ENCODE measurements at places on chromosomes 11 and 22.
A peak's percentile ranks its signal among the peaks of the same experiment; 100 is the strongest.

- no peak for DNase-seq
Measured at GRCh38 chr11:116202922-116203321, 569.9 kb downstream of the BUD13 start.

DNA sequence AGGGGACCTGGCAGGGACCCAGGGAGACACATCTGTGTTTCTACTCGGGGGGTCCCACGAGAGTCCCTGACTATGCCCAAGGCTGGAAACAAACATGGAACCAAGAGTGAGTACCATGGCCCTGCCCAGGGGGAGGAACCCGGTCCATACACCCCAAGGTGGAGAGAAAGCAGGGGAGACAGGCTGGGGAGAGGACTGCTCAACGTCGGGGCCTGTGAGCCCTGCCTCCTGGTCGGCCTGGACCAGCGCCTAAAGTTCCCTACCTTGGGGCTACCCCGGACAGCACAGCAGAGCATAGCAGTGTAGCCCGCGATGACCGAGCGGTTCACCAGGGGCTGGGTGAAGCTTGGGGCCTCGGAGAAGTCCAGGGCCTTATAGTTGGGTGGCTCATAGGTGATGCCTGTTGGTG is 20.2 kb downstream of the MYBPC3 start:
- no peak for DNase-seq

GRCh38 chr11:12179531-12179930 is 69.1 kb downstream of the MICAL2 start:
- no peak for DNase-seq

- DNase-seq: peak; percentile 25
Measured at GRCh38 chr11:17164361-17165246, 43.2 kb downstream of the PIK3C2A start.

DNA sequence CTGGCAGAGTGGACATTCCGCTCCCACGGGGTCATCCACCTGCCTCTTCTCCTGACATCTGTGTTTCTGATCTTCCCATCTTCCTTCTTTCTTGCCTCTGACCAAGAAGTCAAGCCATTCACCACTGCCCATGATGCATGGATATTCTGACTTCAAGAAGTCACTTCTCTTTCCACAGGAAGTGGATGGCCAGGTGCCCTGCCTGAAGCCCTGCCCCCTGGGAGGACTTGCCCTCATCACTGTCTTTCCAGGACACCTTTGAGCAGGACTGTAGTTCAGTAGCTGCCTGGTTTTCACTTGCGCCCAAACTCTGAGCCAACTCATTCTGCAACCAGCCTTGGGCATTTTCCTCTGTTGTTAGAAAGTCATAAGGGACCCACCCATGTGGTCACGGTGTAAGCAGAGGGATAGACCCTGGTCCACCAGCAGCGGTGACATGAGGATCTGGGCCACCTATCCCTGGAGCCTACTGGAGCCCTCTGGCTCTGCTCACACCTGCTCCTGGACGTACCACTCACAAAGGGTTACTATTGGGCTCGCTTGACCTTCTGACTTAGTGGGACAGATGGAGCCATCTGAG is 6.9 kb downstream of the CYTH4 start:
- DNase-seq: no peak

- no peak for DNase-seq
Measured at GRCh38 chr11:92180664-92181251, 43.9 kb upstream of the FAT3 start.

DNA sequence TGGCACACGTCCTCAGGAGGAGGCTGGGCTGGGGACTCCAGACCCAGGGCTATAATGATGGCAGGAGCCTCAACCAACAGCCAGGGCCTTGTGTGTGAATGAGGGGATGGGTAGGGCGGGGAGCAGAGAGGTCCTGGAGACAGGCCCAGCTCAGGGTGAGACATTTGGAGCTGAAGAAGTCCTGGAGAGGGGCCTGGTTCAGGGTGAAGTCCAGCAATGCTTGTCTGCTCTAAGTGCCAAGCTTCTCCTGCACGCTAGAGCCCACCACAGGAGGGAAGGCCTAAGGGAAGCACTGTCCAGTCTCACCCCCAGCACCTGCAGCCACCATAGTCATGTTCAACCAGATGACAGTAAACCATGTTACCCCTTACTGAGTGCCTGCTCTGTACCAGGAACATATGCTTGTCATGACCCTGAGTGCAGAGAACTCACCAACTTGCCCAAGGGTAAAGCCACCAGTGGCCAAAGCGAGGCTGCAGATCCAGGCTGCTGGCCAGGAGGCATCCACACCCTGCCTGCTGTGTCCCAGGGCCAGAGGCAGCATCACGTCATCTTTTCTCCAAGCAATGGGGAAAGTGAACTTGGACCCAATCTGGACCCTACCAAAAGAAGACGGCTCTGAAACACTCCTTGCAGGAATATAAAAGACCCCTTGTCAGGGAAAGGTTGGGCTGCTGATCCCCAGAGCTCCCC is 24.0 kb downstream of the LMO1 start:
- no peak for DNase-seq

DNA sequence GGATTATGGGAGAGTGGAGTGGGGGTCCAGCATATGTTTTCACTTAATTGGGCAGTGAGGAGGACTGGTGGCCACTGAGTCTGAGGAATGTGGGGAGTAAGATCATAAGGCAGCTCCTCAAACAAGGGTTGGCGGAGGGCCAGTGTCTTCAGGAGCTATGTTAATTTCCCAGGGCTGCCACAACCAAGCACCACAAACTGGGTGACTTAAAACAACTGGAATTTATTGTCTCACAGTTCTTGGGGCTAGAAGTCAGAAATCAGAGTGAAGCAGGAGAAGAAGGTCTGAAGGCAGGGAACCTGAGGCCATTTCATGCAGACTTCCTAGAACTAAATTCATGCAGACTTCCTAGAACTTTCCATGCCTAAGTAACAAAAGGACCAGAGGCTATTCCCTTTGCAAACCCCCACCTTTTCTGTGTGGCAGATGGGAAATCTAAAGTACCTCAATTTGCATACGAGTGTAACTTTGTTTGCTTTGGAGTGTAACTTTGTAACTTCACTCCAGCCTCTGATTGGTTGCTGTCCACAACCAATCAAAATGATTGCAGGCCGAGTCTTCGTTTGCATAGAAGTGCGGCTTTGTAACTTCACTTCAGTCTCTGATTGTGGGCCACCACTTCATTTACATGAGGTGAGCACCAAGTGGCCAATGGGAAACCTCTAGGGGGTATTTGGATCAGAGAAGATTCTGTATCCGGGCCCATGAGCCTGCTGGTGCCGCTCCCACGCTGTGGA is 50.5 kb upstream of the ZBED5 start:
- DNase-seq: no peak

GRCh38 chr22:27086080-27087044 is 429.0 kb downstream of the MIAT start:
- no peak for DNase-seq

DNA sequence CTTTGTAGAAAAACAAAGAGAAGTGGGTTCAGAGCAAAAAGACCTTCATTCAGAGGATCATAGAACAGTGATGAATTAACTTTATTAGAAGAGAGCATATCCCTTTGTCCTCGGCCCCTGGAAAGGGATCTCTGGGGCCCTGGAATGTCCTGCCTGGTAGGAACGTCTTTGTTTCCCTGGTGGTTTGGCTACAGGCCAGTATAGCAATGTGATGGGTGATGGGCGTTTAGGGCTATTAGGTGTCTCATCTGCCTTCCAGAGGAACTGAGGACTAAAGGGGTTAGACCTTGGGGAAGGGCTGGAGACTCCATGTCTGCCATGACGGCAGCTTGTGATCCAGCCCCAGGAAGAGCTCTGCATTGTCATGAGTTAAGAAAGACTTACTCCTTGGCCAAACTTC is 9.1 kb downstream of the APOL4 start:
- DNase-seq: no peak

- DNase-seq: no peak
Measured at GRCh38 chr11:1774886-1775285, 11.2 kb upstream of the CTSD start.

GRCh38 chr11:13119941-13120520 is 110.9 kb downstream of the RASSF10 start:
- no peak for DNase-seq

- no peak for DNase-seq
Measured at GRCh38 chr11:23359297-23359696, 499.0 kb upstream of the CCDC179 start.

DNA sequence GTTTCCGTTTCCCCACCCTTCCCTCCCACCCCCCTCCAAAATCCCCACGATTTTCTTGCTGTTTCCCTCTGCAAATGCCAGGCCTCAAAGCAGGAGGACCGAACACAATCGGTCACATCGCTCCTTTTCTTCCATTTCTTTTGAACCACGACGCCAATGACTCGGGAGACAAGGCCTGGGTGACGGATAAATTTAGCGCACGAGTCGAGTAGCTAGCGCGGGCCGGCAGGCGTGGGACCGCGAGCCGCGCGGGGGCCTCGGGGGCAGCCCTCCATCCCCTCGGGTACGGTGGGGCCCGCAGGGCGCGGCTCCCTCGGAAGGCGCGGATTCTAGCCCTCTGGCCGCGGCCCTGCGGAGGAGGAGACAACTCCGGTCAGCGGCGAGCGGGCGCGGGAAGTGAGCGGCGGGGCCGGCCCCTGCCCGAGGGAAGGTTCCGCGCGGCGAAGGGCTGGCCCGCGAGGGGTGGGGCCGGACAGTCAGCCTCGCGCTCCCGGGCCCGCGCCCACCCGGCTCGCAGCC is 414 bp downstream of the JOSD1 start:
- DNase-seq: no peak

- no peak for DNase-seq
Measured at GRCh38 chr22:40516416-40516815, 120.1 kb downstream of the MRTFA start.

- DNase-seq: no peak
Measured at GRCh38 chr22:17724241-17724640, 50.0 kb downstream of the BID start.

DNA sequence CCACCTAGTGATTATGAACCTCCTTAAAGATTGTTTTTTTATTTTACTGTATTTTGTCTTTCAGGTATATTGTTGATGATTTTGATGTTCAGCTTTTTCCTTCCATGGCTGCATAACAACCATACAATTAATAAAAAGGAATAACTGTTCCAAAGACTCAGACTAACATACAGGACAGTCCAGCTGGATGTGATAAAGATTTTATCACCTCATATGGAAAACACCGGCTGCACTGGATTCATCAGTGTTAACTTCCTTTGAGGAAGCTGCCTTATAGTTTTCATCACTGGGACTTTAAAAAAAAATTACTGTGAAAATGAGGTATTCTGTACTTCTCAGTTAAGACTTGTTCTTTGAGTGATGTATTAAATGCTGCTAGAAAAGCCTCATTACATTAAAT is 19.5 kb downstream of the AQP11 start:
- no peak for DNase-seq

DNA sequence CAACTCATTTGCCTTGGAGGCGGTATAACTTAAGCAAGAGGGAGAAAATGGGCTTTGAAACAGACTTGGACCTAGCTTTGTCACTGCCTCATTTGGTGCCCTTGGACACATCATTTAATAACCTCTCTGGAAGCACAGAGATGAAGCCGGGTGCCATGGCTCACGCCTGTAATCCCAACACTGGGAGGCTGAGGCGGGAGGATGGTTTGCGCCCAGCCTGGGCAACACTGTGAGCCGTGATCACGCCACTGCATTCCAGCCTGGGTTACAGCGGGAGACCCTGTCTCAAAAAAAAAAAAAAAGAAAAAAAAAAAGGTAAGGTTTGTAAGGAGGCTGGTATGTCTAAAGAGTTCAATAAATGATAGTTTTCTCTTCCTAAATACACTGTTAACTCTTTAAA is 806 bp downstream of the COA4 start:
- peak; percentile 6 for DNase-seq

DNA sequence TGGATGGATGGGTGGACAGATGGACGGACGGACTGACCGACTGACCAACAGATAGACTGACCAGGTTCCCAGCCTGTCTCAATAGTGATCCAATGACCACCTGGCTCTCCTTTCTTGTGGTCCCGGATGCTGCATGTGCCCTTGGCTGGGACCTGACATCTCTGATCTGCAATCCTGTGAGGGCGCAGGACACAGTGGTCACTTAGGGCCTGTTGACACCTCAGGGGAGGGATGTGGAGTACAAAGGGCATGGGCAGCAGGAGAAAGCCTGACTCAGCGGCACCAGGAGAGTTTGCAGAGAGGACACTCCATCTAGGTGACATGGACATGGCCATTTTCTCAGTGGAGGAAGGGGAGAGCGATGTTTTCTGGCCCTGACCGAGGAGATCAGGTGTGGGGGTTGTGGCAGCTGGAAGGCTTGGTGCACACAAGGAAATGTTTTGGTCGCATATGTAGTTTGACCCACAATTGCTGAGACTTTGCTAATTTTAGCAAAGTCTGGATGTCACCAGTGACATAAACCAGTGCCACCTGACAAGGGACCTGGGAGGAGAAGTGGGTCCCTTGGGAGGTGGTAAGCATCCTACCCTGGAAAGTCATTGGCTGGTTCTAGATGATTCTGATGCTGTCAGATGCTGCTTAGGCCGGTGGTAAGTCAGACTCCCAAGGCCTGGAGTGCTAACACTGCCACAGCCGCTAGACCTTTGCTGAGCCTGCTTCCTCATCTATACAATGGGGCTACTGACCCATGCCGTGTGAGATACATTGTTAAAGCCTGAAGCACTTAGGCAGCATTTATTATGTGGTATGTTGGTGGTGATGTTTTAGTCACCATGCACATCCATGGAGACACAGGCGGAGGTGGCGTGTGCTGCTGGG is 50.7 kb downstream of the CD82 start:
- no peak for DNase-seq

- DNase-seq: peak; percentile 76
Measured at GRCh38 chr22:33579448-33580093, 340.7 kb downstream of the LARGE1 start.

DNA sequence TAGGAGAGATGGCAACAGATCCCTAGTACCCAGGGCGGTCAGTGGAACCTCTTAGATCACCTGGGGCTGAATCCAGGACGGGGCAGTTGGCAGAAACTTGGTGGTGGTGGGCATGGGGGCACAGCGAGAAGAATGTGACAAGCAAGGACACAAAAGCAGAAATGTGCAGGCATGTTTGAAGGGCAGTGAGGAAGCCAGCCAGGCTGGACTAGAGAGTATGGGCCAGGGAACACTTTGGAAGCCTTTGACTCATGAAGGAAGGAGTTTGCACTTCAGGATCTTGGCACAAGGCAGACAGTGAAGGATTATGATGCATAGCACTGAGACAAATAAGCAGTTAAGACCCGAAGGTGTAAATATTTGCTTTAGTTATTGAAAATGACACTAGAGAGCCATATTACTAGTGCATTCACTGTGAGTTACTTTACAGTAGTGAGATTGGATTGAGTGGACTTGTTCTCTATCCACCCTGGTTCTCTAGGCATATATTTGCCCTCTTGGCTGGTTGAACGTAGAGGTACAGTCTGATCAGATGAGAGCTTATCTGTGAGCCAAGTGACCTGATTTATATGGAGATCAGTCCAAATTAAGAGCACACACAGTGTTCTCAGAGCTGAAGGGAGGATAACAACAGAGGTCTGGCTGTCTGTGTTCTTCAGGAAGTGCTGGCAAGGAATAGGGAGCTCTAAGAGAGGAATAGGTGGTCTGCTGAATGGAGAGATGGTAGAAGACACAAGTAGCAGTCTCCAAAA is 210.4 kb downstream of the SNX19 start:
- no peak for DNase-seq
